ENCODE measurements at places on chromosomes 5 and 9.
A peak's percentile ranks its signal among the peaks of the same experiment; 100 is the strongest.

- DNase-seq, result no peak
Observed at GRCh38 chr5:59591162-59591561, 302.4 kb downstream of the PDE4D start.

- peak; percentile 63 for DNase-seq
Observed at GRCh38 chr9:132241840-132242620, 80.2 kb downstream of the NTNG2 start.

DNA sequence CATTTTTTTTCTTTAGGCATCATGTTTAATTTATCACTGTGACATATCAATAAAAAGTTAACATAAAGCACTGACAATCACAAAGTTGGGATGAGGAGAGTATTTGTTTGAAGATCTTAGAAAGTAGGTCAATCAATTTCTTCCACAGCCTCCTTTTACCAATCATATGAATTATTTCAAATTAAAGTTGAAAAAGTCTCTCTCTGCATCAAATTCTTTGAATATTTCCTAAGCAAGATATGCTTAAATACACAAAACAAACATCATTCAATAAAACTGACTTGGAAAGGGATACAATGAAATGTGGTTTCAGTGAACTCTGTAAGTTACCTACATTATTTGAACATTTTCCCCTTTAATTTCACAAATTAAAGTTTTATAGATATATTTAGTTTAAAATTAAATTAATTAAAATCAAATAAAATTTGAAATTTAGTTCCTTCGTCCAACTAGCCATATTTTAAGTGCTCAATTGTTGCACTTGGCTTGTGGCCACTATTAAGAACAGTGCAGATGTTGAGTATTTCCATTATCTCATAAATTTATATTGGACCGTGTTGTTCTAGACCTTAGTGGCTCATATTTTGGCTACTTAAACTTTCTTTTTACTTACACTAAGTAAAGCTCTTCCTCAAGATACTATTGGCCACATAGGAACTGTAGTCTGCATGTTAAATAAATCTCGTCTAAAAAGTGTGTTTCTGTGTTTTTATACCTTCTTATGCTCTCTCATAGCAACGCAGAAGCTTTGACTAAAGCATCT lies 949.7 kb upstream of the NUDT12 start:
- no peak for DNase-seq

- DNase-seq, result no peak
Observed at GRCh38 chr5:133356984-133357421, 255.3 kb downstream of the FSTL4 start.

DNA sequence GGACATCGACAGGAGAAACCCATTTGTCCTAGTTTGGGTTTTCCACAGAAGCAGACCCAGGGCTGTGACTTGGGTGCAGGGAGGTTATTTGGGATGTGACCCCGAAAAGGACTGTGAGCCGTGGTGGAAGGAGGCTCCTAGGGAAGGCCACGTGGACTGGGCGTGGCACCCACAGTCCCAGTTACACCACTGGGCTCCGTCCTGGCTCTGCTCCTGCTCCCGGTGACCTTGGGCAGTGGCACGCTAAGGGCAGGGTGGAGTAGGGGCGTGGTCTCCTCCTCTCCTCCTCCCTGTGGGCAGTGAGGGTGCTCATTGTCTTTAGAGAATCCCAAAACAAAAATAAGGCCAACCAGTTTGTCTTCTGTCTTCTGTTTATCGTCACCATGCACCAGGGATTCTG lies 190.1 kb downstream of the GADD45G start:
- DNase-seq, result no peak

DNA sequence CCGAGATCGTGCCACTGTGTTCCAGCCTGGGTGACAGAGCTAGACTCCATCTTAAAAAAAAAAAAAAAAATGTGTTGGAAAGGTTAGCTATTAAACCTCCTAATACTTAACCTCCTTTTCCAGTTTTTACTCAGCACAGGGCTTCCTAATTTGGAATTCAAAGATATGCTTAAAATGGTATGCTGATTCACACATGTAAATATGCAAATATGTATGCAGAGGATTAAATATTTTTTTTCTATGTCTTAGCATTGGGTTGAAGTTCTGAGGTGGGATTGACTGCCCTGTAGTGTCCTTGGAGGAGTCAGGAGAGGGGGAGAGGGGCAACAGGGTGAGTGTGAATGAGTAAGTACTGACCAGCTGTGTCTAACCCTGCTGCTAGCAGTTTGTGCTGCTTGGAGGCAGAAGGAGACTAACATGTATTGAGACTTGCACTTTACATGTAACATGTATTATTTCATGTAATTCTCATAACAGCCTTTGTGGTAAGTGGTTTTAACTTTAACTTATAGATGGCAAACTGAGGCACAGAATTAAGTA lies 63.2 kb downstream of the SLC44A1 start:
- no peak for DNase-seq

DNA sequence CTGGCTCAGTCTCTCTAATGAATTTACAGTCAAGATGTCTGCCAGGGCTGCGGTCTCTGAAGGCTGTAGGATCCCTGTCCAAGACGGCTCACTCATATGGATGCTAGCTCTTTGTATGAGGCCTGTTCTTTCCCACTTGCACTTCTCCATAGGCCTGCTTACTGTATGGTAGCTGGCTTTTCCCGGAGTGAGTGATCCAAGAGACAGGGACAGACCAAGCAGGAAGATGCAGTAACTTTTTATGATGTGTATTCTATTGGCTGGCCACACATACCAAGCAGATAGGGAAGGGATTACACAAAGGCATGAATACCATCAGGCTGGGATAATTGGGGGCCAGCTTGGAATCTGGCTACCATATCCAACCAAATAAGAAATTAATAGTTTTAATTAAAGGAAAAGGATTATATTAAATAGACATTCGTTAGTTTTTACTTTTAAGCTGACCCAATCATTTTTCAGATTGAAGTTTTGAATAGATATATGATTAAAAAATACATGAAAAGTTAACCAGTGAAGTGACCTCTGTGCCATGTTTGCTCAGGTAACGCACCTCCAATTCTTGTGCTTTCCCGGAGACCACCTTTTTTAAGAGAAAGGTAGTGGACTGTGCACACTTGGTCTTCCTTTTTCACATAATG lies 20.6 kb downstream of the NSD1 start:
- DNase-seq, result no peak

DNA sequence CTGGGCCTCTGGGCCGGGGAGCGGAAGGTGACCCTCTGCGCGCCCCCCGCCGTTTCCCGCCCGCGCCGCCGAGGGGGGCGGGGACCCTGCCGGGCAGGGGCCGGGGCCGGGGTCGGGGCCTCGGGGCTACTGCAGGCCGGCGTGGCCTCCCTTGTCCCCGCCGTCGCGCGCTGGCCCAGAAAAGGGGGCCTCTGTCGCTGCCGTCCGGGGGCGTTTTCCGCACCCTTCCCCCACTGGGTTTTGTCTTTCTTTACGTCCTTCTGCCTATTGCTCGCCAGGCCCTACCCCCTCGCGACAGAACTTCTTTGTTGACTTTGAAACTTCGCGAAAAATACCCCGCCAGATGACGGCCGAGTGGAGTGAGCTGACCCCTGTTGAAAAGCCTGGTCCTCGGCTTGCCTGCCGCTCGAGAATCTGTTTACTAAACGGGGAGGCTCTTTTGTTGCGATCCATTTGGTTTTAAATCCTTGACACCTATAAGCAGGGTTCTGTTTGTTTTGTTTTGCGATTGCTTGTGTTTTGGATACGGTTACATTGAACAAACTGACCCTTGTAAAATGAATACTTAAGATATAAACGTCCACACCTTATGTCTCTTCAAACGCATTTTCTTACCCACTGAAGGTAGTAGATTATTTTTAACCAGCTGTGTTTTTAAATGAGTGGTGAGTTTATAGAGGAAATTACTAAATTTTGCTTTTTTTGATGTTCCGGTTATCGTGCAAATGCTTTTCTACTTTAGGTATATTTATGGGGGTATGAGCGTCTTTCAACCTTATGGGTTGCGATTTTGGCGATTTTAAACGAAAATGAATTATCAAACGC lies 765 bp downstream of the MARCHF6 start:
- peak; percentile 54 for DNase-seq

- DNase-seq, result no peak
Observed at GRCh38 chr5:135822959-135823358, 11.5 kb upstream of the SLC25A48 start.

DNA sequence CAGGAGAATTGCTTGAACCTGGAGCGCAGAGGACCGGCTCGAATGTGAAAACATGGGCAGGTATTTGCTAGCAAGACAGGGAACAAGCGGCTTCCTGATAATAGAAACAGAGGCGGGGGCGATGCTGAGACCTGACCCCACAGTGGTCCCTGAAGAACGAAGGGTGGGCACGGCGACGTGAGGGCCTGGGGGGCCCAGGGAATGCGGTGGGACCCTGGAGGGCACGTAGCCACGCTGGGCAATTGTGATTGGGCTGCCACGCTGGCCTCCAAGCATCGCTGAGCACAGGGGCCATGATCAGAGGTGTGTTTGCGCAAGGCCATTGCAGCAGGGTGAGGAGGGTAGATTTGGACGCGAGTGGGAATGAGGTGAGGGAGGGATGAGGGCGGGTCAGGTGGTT lies 30.7 kb downstream of the MED10 start:
- no peak for DNase-seq

- DNase-seq, result no peak
Observed at GRCh38 chr5:61619777-61620518, 287.9 kb downstream of the ZSWIM6 start.

DNA sequence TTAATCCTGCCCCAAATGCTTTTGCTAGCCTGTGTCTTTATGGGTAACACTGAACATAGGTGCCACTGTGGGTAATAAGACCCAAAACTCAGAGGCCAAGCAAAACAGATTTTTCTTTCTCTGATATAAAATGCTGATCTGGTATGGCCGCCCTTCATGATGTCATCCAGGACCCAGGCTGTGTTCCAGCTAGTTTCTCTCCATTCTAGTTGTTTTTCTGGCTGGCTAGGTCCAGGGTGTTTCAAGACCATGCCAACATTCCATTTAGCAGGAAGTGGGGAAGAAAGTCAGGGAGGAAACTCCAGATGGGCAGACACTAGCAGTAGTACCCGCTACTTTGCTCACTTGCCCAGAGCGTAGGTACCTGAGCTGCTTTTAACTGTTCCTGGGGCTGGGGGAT lies 183.9 kb upstream of the OTULINL start:
- DNase-seq, result no peak

GRCh38 chr5:152393441-152393840 lies 11.6 kb downstream of the NMUR2 start:
- DNase-seq, result no peak

DNA sequence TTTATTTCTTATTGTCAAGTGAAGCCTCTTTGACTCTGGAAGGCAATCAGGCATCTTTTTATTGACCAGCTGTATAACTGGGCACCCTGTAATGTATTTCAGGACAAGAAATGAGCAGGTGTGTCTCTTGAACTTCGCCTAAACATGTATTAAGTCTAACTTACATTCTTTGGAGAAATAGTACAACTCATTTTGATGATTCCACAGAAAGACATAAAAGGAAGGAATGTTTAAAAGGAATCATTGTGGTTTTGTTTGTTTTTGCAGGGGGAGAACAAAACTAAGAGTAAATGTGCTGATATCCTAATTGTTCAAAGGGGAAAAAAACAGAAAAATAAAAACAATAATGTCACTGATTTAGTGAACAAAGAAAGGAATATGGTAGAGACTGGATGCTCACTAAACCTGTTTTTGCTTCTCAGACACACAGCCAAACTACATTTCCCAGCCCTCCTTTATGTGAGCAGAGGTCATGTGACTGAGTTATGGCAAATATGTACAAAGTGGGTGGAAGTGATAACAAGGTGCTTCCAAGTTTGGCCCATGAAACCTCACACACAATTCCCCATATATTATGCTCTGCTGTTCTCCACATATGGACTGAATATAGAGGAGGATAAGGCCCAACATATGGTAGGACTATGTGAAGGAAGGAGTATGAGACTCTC lies 150.6 kb upstream of the ACOT12 start:
- DNase-seq, result no peak

Data from NCI-H82 (cell line).